ENCODE measurements at places on chromosomes 7 and 10. TPM values are rescaled to one million over a fixed set of nuclear protein-coding genes. Genes with fewer than 3 reads are reported as not detected.

- no peak for DNase-seq
- no peaks in the 10 kb centered on the region for H3K4me1 ChIP-seq
- H3K27me3 ChIP-seq: no peaks in the 10 kb centered on the region
- H3K27ac ChIP-seq: no peak within 1 kb of the TSS
These were observed at the start of gene PPP1R3A for GRCh38 chr7:113918946-113919345. TSS of gene PPP1R3A (minus strand) at chr7:113919009. CDS start at chr7:113918996, 13 bp downstream.

SPAM1 gene
- total RNA-seq: not detected

DNA sequence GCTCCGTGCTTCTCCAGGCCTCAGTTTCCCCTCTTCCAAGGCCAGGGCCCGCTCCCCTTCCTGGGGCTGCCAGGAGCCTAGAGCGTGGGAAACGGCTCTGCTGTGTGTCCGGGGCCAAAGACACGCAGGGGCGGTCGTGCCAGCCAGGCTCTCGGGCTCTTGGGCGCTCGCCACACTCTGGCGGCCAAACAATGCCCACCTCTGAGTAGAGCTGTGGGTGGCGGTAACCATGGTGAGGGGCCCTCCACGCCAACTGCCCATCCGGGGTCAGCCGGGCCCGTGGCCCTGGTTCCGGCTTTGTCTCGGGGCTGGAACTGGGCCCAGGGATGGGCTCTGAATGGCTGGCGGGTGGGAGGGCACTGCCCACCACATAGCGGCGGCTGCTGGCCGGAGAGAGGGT lies 16.0 kb downstream of the GRIFIN start:
- no peak overlapping the region for H3K4me3 ChIP-seq
- peaks cover 9% of the 10 kb centered on the region for H3K4me1 ChIP-seq
- peaks cover 2% of the 10 kb centered on the region for H3K36me3 ChIP-seq
- H3K27ac ChIP-seq: no peak overlapping the region
- peaks cover 8% of the 10 kb centered on the region for H3K27me3 ChIP-seq

- no peaks in the 10 kb centered on the region for H3K27me3 ChIP-seq
- H3K27ac ChIP-seq: no peak overlapping the region
- H3K36me3 ChIP-seq: no peaks in the 10 kb centered on the region
- no peak overlapping the region for H3K4me3 ChIP-seq
These were observed 253.4 kb downstream of the DOCK4 start for GRCh38 chr7:111952783-111953182.

GRCh38 chr10:36362257-36362656 lies 720.2 kb upstream of the FZD8 start:
- no peak overlapping the region for H3K27ac ChIP-seq
- H3K4me3 ChIP-seq: no peak overlapping the region
- no peaks in the 10 kb centered on the region for H3K27me3 ChIP-seq
- H3K36me3 ChIP-seq: no peaks in the 10 kb centered on the region
- H3K4me1 ChIP-seq: no peaks in the 10 kb centered on the region
- no peak for DNase-seq

- H3K36me3 ChIP-seq: no peaks in the 10 kb centered on the region
- no peak overlapping the region for H3K4me3 ChIP-seq
- DNase-seq: no peak
- H3K27ac ChIP-seq: no peak overlapping the region
- peaks cover 17% of the 10 kb centered on the region for H3K27me3 ChIP-seq
These were observed 135.2 kb upstream of the PRSS1 start for GRCh38 chr7:142614116-142614515.

Data from activated CD4-positive, alpha-beta T cell treated with anti-CD3 and anti-CD28 coated beads, Interleukin-2, amount 10 ng/mL, durations not matched to agents 7 days and 5 days (primary cell).